ENCODE measurements at places on chromosomes 16 and 17.

- no peak for DNase-seq
Measured at GRCh38 chr16:68022278-68022727, 729 bp downstream of the DDX28 start.

GRCh38 chr17:69286257-69286656 is 40.7 kb downstream of the ABCA5 start:
- no peak for DNase-seq

DNA sequence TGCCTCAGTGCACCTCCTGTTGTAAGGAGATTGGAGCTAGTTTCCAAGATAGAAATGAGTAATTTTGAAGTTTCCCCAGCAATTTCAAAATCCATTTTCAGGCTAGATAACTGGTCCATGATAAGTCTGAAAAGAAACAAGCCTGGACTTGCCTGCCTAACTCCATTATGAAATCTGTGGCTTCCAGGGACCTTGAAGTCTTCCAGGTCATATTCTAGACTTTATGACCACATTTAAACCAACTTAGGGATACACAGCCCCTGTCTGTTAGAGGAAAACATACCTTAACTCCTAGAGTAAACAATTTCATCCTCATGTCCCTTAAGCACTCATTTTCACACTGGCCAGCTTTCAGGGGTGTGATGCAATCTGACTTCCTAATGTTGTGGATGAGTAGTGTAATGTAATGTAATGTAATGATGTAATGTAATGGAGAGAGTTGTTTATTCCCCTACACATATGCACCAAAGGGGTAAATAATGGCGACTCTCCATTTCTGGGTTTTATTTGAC is 96.7 kb upstream of the FAM20A start:
- no peak for DNase-seq

DNA sequence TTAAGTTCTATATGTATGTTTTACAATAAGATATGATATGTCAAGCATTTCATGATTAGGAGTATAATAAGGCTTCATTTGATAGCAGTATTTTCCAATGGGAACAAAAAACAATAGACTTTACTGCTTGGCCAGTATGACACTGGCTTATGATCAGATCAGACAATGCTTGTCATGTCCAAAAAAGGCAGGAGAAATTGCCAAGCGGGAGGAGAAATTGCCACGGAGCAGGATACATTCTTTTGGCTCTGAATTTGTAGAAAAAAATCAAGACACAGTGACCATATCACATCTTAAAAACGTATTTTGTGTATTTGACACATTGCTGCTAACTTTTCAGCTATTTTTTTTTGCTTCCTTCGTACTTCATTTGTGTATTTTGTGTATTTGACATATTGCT is 404.1 kb downstream of the CNTNAP4 start:
- DNase-seq = no peak

DNA sequence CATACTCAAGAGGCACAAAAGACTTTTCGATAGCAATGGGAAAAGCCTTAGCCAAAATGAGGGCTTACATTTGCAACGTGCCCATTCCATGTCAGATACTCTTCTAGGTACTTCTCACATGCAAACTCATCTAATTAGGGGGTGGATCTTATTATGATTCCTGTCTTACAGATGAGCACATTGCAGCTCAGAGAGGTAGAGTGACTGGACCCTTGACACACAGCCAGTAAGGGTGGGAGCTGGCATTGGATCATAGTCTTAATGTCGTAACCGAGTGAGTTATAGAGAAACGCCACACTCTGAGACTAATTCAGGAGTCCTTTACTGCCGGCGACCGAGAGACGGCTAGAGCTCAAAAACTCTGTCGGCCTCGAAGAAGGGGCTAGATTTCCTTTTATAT is 78.8 kb upstream of the GRIN2A start:
- DNase-seq = no peak

DNA sequence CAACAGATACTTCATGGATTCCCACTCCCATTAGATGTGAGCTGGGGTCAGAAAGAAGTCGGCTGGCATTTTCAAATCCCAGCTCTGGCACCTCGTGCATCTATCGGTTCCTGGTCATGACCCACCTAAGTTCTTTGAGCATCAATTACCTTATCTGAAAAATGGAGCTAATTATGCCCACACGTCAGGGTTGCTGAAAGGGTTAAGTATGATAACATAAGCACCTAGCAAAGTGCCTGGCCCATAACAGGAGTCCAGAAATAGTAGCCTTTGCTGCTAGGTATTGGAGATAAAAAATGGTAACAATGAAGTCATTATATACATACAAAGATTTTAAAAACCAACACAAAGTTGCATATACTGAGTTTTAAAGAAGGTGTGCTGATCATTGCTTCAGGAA is 14.1 kb upstream of the GNA13 start:
- DNase-seq = no peak

GRCh38 chr17:29295420-29295819 is 1.5 kb upstream of the NUFIP2 start:
- DNase-seq = no peak

DNA sequence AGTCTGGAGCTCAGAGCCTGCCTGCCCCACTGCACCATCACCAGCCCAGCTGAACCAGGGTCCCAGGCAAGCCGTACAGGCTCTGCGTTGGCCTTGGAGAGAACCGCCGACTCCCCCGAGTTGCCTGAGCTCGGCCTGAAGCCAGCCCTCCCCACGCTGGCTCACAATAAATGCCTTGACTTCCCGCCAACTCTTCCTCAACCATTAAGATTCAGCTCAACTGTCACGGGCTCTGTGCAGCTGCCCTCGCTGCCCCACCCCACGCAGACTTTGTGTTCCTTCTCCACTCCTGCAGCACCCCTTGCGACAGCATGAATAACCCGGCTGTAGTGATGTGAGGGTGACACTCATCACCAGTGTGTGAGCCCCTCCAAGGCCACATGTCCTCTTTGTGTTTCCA is 4.8 kb upstream of the QPRT start:
- DNase-seq = no peak

DNA sequence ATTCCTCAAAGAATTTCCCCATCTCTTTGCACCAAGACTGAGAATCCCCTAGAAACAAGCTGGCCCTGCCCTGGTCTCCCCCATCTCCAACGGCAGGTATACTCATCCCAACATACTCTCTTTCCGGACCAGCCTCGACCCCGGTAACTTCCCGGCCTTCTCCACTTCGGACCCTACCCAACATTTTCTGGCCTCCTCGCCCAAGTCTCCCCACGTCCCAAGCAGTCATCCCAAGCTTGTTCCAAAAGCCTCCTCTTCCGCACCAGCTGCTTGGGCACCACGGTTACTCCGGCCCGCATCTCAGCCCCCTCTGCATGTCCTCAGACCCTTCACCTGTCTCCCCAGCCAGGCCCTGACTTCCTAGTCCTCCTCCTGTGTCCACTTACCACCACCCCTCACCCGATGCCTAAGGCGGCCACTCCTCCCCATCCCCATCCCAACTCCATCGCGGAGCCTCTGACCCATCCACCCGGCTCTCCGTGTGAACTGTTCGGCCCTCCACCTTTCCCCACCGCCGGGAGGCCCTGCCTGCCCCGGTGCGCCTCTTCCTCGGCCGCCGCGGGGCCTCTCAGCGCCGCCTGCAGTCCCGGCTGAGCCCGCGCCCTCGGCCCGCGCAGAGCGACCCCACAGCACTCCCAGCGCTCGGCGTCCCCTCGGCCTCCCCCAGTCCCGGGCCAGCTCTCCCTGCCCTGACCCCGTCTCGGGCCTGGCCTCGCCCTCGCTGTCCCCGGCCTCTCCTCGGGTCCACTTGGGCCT is 994 bp downstream of the PITPNA start:
- no peak for DNase-seq

- no peak for DNase-seq
Measured at GRCh38 chr16:5465714-5466113, 368.1 kb upstream of the EEF2KMT start.

DNA sequence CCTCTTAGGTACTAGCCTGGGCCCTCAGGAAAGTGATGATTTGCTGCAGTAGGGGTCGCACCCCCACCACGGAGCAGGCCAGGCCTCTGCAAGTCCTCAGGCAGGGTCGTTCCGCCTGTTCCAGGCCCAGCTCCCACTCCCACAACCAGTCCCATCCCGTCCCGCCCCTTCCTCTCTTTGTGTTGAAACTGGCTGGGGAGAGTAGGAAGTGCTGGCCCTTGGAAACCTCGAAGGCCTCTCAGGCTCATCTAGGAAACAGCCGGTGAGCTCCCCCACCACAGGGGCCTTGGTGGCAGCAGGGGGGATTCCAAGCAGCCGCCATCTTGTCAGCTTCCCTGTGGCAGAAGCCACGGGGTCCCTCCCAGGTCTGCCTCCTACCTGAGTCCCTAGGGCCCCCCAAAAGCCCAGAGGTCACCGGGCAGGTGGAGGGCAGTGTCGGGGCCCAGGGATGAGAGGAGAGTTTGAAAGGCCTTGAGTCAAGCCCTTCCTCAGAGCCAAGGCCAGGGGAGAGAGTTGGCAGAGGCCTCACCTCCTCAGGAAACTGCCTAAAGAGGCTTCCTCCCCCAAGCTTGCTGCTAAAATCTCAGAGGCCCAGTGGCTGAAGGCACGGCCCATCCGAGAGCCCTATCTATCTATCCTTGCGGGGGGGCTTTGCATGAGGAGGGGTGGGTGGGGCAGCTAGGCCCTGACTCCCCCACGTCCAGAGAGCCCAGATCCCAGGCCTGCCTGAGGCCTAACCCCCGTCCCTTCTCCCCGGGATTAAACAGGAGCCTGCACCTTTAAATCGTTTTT is 22.2 kb downstream of the MMP15 start:
- DNase-seq = no peak

GRCh38 chr17:47717979-47718621 is 14.9 kb upstream of the TBX21 start:
- DNase-seq = no peak

- DNase-seq = no peak
Measured at GRCh38 chr16:11957591-11958395, 7.2 kb upstream of the TNFRSF17 start.

DNA sequence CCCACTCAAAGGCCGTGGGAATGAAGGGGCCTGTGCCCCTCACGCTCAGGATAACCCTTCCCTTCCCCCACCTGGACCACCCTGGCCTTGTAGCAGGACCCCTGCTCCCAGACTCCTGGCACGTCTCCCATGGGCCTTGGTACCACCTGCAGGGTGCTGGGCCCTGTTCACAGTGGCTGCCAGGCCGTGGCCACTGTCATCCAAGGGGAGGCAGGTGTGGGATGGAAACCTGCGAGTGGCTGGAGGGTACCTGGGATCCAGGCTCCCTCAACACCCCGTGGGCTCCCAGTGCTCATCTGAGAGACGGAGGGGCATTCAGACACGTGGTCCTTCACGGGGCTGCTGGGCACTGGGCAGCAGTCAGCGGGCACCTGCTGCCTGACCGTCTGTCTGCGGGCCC is 75.6 kb upstream of the CIBAR2 start:
- DNase-seq = no peak

- no peak for DNase-seq
Measured at GRCh38 chr16:8887952-8888560, 5.9 kb downstream of the LITAFD start.

DNA sequence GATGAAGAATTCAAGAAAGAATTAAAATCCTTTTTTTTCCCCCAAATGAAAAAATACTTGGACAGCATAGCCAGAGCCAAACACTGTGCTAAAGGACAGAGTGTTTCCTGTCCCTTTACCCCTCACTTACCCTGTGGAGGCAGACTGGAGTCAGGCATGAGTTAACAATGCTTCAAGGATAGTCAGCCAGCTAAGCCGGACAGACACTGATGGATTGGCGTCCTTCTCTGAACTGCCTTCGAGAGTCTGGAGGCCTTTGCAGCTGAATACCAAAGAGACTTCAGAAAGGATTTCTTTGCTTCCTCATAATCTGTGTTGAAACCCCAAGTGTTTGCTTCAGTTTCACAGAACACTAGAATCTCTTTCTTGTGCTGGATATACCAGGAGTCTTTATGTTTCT is 4.6 kb downstream of the METTL9 start:
- DNase-seq = no peak

- no peak for DNase-seq
Measured at GRCh38 chr16:84677849-84678248, 22.0 kb upstream of the USP10 start.

- DNase-seq = no peak
Measured at GRCh38 chr17:21012736-21013135, 30.1 kb downstream of the USP22 start.

DNA sequence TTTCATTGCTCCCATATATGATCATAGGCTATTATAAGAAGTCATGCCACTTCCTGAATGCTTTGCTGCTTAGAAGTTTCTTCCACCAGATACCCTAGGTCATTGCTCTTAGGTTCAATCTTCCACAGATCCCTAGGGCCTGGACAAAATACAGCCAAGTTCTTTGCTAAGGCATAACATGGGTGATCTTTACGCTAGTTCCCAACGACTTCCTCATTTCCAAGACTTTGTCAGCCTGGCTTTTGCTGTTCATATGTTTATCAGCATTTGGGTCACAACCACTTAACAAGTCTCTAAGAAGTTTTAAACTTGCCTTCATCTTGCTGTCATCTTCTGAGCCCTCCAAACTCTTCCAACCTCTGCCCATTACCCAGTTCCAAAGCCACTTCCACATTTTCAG is 20.1 kb upstream of the DLX3 start:
- no peak for DNase-seq

GRCh38 chr17:4206962-4207361 is 56.8 kb downstream of the ANKFY1 start:
- DNase-seq = no peak

DNA sequence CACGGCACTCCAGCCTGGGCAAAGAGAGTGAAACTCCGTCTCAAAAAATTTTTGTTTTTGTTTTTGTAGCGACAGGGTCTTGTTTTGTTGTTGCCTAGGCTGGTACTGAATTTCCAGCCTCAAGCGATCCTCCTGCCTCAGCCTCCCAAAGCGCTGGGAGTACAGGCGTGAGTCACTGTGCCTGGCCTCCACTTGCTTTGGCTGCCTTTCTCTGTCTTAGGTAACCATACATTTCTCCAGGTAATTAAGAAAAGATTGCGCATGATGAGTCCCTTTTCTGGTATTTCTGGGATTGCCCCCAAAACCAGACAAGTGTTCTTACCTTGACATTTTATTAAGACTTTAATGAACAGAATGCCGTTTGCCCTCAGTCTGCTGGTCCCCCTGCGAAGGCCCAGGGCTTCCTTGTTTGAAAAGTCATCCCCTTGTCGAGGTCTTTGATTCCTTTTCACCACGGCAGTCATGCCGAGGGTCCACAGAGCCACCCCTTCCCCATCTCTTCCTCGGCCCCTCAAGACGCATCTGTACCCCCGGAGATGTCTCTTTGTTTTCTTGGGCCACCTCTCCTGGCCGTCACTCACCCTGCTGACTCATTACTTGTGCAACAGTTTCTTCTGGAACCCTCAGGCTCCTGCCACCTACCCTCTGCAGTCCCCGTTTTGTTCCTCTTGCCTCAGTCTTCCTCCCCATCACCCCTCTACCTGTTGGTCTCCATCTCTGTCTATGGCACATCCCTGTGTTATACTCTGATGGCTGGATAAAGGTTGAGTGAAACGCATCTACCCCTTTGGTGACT is 151.0 kb downstream of the SEC14L1 start:
- no peak for DNase-seq

Data from omental fat pad (tissue), 4 donors.